Hematopoietic multipotent progenitor cell treated with erythropoietin and hydrocortisone succinate and interleukin-3 and kit ligand, for 15 days (in vitro differentiated cells): ENCODE measurements at places on chromosomes 4 and X.

DNA sequence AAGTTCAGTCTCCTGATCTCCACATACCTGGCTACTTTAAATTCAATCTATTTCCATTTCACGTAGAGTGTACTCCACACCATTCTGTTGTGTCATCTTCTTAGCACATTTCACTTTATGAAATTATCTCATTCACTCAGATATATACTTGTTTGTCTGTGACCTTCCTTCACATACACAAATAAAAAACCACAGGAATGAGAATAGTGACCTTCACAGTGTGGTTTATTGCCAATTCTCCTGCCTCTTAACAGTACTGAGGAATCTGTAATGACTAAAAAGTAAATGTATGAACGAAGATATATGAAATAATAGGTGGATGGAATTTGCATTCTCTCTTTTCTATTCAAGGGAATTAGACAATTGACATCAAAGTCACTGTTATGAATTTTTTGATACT is 183.9 kb upstream of the PCDH7 start:
- no peak for DNase-seq

DNA sequence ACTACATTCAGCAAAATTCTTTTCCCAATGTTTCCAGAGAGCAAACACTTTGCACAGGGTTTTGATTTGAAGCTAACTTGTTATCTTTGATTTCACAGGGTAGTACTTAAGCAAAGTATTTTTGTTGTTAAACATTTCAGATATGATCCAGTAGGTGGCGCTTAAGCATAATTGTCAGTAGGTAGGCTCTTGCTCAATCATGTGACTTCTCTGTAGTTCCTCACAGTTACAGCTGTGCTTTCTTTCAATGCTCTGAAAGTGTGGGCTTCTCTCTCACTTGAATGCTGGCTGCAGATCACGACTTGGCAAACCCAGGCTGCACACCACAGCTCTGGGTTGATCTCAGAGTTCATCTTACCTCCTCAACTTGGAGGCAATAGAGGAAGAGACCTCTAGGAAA is 1016.5 kb downstream of the SH3BGRL start:
- DNase-seq = no peak

DNA sequence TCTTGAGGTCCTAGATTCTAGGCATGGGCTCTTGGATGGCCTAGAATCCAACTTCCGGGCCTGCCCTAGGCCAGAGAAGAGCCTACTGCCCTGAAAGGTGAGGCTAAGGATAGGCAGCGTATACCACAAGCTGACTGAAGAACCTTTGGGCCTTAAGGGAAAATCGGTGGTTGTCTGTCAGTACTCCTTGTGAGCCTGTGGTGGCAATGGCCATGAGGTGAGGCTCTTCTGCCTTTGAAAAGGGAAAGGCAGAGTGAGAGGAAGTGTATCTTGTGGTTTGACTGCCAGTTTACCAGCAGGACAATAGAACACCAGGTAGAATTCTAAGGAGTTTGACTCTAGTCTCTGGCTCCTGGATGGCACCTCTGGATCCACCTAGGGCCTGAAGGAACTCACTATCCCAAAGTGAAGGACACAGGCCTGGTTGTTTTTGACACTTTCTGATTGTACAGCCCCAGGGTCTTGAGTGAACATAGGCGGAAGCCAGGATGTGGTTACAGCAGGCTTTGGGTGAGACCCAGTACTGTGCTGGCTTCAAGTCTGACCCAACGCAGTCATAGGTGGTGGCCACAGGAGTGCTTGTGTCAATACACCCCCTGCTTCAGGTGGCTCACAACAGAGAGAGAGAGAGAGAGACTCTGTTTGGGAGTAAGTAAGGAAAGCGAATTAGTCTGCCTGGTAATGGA is 20.9 kb downstream of the ITIH6 start:
- DNase-seq = no peak

DNA sequence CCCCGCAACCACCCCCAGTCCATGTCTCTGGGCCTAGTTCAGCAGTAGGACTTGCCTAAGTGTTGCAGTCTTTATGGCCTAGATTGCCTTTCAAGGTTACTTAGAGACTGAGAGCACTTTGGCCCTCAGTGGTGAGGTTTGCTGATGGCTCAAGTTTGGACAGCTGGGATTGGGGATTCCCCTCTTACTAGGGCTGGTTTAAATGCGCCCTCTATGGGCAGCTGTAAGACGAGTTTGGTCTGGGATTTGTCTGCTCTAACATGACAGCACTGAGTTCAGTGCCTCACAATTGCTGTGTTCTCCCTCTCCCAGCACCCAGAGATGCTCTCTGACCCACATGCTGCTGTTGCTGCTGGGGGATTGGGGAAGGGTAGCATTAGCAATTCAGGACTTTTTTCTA is 23.1 kb downstream of the DACH2 start:
- no peak for DNase-seq

GRCh38 chr4:65645185-65645584 is 25.1 kb downstream of the EPHA5 start:
- no peak for DNase-seq

GRCh38 chr4:81343536-81343935 is 128.2 kb downstream of the RASGEF1B start:
- no peak for DNase-seq

GRCh38 chr4:15968551-15969300 is 5.8 kb upstream of the FGFBP2 start:
- DNase-seq = no peak
